ENCODE measurements at places on chromosomes 12 and 14. TPM values are rescaled to one million over a fixed set of nuclear protein-coding genes. Genes with fewer than 3 reads are reported as not detected.

RDH16 gene
- polyA plus RNA-seq = 0.50 TPM

NPAS3 gene
- 3.8 TPM for polyA plus RNA-seq

IAPP gene
- not detected for polyA plus RNA-seq

- DNase-seq = peak; percentile 72
Measured at GRCh38 chr14:91149462-91149861, 35.6 kb downstream of the DGLUCY start.

DNA sequence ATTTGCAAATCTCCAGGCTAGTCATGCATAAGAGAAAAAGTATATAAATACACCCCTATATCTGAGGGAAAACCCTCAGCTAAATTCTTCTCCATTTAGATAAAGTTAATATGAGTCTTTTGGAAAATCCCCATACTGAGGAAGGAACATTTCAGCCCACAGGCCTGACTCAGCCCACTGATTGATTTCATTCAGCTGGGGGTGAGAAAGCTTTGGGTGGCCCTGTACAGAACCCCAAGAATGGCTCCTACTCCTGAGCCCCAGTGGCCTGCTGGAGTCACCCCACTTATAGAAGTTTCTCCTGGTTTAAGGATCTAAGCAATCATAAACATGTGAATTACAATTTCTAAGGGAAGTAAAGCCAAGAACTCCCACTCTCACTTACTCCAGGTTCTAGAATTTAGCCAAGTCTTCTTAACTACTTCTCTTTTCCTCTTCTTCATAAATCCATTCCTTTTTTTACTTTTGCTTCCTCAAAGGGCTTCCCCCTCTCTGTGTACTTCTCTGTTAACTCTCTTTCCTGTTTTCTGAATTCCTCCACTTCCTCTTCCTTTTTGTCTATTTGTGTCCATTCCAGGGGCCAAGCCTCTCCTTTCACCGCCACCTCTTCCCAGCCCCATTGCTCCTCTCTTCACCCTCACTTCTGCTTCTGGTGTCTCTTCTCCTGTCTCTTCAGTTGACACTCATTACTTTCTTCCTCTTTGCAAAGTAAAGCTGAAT lies 21.0 kb downstream of the RTN1 start:
- peak; percentile 62 for DNase-seq

GRCh38 chr14:47676315-47676617 lies 861 bp upstream of the MDGA2 start:
- DNase-seq = no peak

- DNase-seq = no peak
Measured at GRCh38 chr12:49965836-49966235, 4.2 kb downstream of the AQP5 start.

DNA sequence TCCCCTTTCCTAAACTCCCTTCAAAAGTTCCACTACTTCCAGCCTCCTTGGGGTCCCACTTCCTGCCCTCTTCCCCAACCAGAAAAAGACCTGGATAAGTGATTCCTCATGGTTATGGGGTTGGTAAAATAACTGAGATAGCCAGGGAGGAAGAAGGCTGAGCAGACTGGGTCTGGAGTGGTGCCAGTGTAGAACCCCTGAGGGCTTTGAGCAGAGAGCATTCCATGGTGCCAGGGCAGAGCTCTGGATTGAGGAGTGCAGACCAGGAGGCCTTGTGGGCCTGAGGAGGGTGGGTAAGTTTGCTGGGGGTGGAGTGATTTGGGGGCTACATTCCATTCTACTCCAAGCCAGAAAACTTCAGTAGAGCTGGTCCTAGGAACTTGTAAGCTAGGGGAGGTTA lies 9.5 kb upstream of the CISTR start:
- no peak for DNase-seq

Data from muscle of leg (tissue), 16 donors.